Heart right ventricle (tissue), 16 donors: ENCODE measurements at places on chromosomes 2 and 18. TPM values are rescaled to one million over a fixed set of nuclear protein-coding genes. Genes with fewer than 3 reads are reported as not detected.

Gene EFR3B
- total RNA-seq: 9.8 TPM

Gene DSC3
- not detected for total RNA-seq

DNA sequence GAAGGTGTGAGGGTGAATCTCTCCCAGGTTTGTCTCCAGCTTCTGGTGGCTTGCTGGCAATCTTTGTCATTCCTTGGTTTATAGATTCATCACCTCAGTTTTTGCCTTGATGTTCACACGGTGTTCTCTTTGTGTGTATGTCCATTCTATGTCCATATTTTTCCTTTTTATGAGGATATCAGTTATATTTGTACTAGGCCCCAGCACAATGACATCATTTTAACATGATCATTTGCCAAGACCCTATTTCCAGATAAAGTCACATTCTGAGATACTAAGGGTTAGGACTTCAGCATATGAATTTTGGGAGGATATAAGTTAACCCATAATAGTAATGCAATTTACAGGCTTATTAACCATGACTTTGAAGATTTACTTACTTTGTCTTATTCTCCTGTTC is 649.0 kb downstream of the CPS1 start:
- no peak overlapping the region for H3K4me3 ChIP-seq
- no peaks in the 10 kb centered on the region for H3K4me1 ChIP-seq
- DNase-seq: no peak
- no peaks in the 10 kb centered on the region for H3K36me3 ChIP-seq
- no peak overlapping the region for H3K27ac ChIP-seq

GRCh38 chr18:11857177-11857887 is 6.1 kb downstream of the CHMP1B start:
- H3K36me3 ChIP-seq: peaks cover 26% of the 10 kb centered on the region
- H3K4me1 ChIP-seq: peaks cover 27% of the 10 kb centered on the region
- DNase-seq: peak; percentile 51
- H3K27ac ChIP-seq: peak overlapping the region; percentile 71
- H3K4me3 ChIP-seq: no peak overlapping the region
- H3K27me3 ChIP-seq: no peaks in the 10 kb centered on the region

DNA sequence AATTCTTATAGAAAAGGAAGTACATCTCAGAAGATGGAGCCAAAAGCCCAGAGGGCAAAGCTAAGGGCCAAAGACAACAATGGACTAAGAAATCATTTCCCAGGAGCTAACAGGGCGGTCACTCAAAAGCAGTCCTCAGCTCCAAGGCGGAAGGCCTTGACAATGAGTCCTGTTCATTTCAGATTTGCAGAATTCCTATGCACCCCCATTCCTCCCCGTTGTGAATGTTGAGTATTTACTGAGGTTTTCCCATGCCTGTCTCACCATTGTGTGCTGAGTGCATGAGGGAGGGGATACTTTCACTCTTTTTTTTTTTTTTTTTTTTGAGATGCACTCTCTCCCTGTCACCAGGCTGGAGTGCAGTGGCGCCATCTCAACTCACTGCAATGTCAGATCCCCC is 18.8 kb upstream of the DTNB start:
- H3K27ac ChIP-seq: no peak overlapping the region
- H3K4me1 ChIP-seq: no peaks in the 10 kb centered on the region
- DNase-seq: peak; percentile 46
- H3K36me3 ChIP-seq: no peaks in the 10 kb centered on the region

DNA sequence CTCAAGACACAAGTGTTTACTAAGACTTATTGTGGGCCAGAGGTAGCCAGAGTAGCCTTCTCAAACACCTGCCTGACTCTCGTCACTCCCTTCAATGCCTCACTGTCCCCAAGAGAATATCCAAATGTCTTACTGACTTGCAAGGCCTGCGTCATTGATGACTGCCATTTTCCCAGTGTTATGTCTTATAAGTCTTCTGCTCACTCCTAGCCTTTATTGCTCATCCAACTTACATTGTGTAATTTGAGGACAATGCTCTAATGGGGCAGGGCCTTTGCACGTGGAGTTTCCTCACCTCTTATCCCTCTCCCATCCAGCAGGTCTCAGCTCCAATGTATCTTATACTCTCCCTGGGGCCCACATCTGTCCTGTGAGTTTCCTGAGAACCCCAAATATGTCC is 10.1 kb upstream of the CD226 start:
- no peak for DNase-seq
- H3K36me3 ChIP-seq: no peaks in the 10 kb centered on the region
- no peak overlapping the region for H3K4me3 ChIP-seq
- H3K27me3 ChIP-seq: no peaks in the 10 kb centered on the region
- no peaks in the 10 kb centered on the region for H3K4me1 ChIP-seq
